HFFc6 (cell line): ENCODE measurements at places on chromosomes 2 and 18.

DNA sequence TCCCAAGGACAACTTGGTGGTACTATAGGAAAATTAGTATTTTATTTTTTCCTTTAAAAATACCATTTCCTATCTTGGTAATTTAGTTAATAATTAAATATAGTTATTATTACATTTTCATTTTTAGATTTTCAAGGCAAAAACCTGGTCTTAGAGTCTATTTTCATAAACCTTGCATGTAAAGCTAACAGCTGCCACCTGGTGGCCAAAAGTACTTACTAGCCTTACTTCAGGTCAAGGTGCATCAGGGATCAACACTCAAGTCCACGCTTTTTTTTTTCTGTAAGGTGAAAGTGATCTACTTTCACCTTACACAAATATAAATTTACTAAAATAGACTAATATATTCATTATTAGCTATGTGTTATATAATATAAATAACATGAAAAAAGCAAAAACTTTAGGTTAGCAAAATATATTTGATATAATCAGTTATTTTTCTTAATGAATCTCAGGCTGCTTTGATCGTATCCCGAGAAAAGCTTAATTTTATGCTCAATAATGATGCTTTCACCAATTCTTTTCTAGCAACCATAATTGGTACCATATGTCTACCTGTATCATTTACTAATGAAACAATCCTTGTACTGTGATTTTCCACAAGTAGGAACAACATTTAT lies 62.5 kb downstream of the RELCH start:
- DNase-seq, result peak; percentile 50

- DNase-seq, result no peak
Measured at GRCh38 chr2:176160251-176160985, 3.3 kb downstream of the HOXD3 start.

- no peak for DNase-seq
Measured at GRCh38 chr2:29001806-29002205, 20.7 kb downstream of the TOGARAM2 start.

DNA sequence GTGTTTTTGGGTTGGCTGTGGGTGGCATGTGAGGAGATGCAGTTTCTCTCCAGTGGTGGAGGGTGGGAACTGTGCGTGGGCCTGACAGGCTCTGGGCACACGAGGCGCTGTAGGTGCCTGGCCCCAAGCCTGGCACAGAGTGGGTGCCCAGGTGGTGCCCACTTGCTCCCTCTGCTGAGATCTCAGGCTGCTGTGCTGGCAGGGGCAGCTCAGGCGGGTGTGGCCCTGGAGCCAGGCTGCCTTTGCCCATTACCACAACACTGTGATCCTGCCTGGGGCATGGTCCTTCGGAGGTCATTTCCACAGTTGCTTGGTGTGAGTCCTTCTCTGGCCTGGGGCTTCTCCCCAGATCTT lies 20.4 kb downstream of the TSHZ1 start:
- DNase-seq, result no peak

DNA sequence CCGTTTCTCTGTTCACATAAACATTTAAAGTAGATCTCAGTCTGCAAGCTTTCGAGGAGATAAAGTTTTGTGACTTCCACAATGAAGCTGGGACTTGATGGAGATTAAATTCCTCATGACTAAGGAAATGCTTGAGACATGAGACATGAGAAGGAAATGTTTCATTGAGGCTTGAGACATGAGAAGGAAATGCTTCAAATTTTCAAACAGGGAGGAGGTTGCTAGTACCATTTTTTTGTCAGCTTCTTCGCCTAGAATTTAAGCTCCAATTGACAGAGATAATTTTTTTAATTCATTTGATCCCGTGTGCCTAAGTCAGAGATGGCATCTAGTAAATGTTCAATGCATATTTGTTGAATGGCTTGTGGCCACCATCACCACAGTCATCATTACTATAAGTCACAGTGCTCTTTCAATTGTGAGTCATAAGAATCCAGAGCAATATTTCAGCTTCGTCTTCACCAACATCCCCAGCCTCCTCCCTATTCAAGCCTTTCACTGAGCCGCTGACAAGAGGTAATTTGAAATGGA lies 543 bp upstream of the MARCHF4 start:
- DNase-seq, result peak; percentile 90

DNA sequence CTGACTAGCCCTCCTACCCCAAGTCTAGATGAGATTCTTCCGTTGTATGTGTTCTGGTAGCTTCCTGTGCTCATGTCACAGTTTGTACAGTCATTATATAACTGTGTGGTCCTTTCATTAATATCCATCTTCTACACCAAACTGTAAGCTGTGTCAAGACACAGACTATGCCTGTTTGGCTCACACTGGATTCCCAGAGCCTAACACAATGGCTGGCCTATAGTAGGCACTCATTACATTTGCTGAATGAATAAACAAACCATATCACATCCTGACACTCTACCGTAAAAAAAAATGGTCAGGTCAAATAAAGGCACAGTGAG lies 72.6 kb downstream of the ANKRD44 start:
- DNase-seq, result no peak

DNA sequence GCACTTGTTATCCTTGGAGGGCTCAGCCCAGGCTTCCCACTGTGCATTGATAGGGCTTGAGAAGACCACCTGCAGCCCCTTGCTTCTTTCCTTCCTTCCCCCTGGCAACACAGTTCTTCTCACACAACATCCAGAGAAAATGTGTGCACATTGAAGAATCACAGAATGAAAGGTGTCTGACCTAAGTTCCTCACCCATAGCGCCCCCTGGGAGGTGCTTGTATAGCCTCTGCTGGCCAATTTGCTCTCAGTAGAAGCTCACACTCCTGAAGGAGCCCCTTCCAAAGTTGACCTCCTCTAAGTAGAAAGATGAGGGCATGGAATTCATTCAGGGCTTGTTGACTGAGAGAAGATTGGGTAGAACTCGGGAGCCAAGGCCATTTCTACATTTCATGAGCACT lies 758.4 kb upstream of the KLHL29 start:
- DNase-seq, result no peak

- no peak for DNase-seq
Measured at GRCh38 chr2:105757433-105757832, 12.7 kb downstream of the NCK2 start.

- no peak for DNase-seq
Measured at GRCh38 chr2:154240316-154240715, 368.6 kb downstream of the GALNT13 start.

DNA sequence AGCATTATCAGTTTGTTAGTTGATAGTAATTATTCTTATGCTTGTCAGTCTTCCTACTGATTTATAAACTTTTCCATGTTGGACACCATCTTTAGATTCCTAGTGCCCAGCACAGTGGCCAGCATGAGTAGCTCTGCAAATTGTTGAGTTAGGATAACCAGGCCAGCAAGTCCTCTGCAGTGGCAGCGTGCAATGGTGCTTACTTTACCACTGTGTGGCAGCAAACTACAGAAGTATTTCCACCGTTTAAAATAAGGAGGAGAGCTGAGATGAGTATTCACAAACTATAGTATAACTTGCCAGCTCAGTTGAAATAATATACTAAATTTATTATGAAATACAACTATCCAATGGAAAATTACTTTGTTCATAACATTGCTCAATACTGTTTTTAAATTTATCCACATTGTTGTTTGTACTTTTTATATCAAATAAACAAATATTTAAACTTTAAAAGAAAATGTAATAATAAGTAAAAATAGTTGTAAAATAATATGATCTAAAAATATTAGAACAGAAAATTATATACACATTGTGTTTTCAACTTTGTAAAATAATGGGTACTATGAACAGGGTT lies 9.3 kb upstream of the THADA start:
- DNase-seq, result peak; percentile 65

DNA sequence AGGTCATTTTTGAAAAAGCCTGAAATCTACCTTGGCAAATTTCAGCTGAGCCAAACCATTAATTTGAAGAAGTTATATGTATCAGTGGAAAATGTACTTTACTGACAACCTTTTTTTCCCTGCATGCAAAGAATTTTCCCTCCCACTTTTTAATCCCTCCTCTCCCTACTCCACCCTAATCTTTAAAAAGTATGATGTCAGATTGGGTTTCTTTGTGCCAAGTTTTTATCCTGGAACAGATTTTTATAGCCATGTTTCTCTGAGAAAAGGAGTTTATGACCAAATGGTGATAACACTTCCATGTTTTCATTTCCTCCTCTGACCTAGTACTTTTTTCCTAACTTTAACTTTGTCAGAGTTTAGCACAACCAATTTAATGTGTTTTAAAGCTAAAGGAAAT lies 250.3 kb upstream of the FOSL2 start:
- no peak for DNase-seq

GRCh38 chr2:152499331-152499816 lies 164.4 kb downstream of the FMNL2 start:
- DNase-seq, result no peak

DNA sequence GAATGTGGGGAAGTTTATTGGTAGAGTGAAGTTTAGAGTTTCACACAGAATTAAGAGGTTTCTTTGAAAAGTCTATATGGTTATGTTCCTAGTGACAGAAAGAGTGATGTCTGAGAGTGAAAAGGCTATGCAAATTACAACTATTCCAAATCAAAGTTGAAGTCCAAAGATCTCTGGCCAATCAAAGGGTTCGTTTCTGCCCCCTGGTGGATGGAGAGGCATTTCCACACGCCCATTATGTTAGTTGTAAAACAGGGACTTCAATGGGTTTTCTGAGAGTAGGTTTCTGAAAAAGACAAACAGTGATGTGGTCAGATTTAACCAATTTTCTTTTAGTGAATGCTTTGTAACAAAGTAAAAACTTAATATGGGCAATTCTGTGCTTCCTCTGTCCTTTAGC lies 441.5 kb upstream of the POU3F3 start:
- DNase-seq, result no peak

- no peak for DNase-seq
Measured at GRCh38 chr2:239625971-239626734, 225.3 kb upstream of the HDAC4 start.

DNA sequence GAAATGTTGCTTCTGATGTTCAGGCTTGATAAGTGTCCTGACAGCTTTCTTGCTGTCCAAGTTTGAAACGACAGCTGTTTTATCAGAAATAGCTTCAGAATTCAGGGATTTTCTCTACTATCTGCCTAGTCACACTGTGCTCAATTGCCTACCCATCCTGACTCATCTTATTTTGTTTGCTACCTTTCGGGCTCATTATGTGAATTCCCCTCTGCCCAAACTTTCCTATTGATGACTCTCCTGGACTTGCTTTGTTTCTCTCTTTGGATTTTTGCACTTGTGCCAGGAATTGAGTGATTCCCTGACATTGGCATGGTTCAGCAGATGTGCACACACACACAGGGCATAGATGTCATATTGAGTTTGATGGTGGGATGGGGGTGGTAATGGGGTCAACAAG lies 1052.6 kb upstream of the PIK3C3 start:
- DNase-seq, result no peak

DNA sequence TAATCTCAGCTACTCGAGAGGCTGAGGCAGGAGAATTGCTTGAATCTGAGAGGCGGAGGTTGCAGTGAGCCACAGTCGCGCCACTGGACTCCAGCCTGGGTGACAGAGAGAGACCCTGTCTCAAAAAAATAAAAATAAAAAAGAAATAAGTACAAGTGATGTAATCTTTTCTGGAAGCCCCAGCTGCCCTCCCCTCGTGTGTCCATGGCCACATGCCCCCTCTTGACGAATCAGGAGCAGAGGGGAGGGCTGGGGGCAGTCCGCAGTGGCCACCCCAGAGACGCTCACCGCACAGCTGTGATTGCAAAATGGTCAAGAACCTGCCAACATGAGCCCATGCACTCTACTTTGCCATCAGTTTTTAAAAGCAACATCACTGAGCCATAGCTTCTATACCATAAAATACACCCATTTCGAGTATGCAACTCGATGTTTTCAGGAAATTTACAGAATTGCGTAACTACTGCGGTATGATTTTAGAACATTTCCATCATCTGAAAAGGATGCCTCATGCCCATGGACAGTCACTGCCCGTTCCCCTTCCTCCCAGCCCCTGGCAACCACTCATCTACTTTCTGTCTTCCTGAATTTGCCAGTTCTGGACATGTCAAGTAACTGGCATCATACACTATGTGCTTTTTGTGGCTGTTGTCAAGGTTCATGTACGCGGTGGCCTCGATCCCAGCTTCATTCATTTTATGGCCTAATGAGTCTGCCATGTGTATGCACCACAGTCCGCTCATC lies 88.1 kb downstream of the NDUFA10 start:
- no peak for DNase-seq

- no peak for DNase-seq
Measured at GRCh38 chr2:33457556-33458247, 18.7 kb upstream of the RASGRP3 start.

DNA sequence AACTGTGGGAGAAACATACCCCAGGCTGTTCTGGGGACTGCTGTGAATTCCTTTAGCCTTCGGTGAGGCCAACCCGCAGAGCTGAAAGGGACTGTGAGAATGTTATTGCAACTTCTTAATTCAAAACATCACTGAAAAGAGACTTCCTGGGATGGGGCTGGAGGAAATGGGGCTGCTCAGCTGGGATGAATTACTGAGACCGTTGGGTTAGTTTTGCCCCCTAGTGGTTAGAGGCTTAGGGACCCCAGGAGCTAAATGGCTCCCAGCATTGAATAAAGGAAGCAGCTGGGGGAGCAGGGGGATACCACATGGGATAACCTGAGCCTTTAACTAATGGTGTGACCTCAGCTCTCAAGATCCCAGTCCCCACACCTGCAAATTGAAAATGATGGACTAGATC lies 941.1 kb upstream of the FANCL start:
- no peak for DNase-seq

DNA sequence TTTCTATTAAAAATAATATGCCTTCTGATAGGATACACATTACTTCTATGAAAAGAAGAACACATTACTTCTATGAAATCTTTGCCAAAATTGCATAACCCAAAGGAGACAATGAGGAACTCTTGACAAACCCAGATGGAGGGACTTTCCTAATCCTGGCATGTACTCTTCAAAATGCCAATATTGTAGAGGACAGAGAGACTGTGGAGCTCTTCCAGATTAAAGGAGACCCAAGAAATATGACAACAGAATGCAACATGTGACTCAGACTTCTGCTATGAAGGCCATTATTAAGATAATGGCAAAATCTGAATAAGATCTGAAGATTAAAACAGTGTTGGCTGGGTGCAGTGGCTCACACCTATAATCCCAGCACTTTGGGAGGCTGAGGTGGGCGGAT lies 22.2 kb downstream of the SOWAHC start:
- DNase-seq, result no peak

- DNase-seq, result no peak
Measured at GRCh38 chr2:168114619-168115018, 132.8 kb downstream of the STK39 start.

DNA sequence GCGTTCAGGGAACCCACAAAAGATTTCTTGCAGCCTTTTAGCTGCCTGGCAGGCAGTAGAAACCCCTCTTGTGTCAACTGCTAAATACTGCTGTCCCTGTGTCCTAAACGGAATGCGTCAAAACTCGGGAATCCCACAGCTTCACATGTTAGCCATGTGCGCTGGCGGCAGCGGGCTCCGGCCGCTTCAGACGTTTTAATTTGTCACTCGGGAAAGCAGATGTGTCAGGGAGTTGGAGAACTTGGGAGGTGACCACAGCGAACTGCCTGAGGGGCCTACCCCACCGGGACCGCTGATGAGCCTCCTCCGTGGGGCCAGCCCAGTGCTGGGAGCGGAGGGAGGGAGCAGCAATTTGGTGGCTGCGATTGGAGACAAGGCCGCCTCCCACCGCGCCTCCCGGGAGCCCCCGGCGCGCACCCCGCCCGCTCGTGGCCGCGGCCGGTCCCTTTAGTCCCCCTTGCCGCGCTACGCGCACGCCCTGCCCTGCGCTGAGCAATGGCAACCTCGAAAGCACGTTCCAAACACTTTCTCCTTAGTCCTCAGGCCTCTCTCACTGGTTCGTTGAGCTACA lies 146.1 kb upstream of the SATB2 start:
- no peak for DNase-seq

GRCh38 chr2:219081701-219082331 lies 21.1 kb upstream of the IHH start:
- DNase-seq, result no peak

- no peak for DNase-seq
Measured at GRCh38 chr18:58578321-58578720, 50.6 kb downstream of the ALPK2 start.
